Caudate nucleus (tissue), 63 donors: ENCODE measurements at places on chromosomes 3 and 15.

GRCh38 chr3:139870000-139870675 lies 64.8 kb upstream of the CLSTN2 start:
- no peak for DNase-seq

GRCh38 chr3:64398476-64398875 lies 173.2 kb upstream of the PRICKLE2 start:
- DNase-seq, result no peak

- no peak for DNase-seq
Measured at GRCh38 chr15:24898715-24899272, 56.0 kb upstream of the SNRPN start.

DNA sequence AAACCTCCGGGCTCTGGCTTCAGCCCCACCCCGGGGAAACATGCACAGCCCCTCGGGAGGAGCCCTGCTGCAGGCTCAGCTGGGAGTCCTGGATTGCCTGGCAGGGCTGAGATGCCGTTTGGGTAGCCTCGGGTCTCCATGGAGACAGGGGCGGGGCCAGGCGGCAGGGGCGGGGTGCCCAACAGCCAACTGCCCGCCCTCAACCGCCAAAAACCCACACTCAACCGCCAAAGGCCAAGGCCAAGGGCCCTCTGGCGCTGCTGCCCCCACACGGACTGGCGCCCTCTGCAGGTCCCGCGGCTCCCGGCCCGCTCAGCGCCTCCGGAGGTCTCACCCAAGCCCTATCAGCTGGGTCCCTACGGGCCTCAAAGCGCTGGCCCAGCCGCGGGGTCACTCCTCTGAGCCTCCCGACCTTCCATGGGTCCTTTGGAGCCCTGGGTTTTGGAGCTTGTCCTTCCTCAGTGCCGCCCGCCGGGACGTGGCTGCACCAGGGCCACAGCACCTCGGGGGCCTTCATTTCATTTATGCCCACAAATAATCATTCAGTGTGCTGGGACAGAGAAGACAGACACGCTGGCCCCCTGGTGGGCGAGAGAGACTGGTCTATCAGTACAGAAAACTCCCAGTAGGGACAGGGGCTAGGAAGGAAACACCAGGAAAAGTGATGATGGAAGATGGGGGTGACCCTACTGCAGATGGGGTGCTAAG lies 33.5 kb upstream of the ACAD9 start:
- peak; percentile 72 for DNase-seq

GRCh38 chr3:123028233-123028828 lies 768 bp upstream of the SEMA5B start:
- no peak for DNase-seq

DNA sequence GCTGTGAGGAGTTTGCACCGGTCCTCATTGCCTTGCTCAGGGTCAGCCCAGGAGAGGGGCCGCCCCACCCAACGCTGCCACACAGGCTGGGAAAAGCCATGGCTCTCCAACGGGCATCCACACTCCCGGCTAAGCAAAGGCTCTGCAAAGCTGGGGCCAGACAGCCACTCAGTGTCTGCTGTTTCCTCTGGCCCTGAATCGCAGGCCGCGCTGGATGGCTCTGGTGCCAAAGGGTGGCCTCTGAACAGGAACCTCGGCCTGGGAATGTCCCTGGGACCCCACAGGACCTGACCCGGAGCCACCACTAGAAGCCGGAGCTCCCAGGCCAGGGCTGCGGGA lies 42.9 kb downstream of the RPN1 start:
- no peak for DNase-seq

- no peak for DNase-seq
Measured at GRCh38 chr3:172904711-172905373, 154.3 kb downstream of the ECT2 start.

GRCh38 chr15:29308299-29308698 lies 38.7 kb upstream of the NSMCE3 start:
- no peak for DNase-seq

GRCh38 chr3:149114458-149114857 lies 15.0 kb upstream of the HPS3 start:
- DNase-seq, result no peak

GRCh38 chr3:130276203-130276803 lies 69.2 kb upstream of the COL6A5 start:
- DNase-seq, result no peak
